ENCODE measurements at places on chromosomes 1 and 21. TPM values are rescaled to one million over a fixed set of nuclear protein-coding genes. Genes with fewer than 3 reads are reported as not detected.
A peak's percentile ranks its signal among the peaks of the same experiment; 100 is the strongest.

DNA sequence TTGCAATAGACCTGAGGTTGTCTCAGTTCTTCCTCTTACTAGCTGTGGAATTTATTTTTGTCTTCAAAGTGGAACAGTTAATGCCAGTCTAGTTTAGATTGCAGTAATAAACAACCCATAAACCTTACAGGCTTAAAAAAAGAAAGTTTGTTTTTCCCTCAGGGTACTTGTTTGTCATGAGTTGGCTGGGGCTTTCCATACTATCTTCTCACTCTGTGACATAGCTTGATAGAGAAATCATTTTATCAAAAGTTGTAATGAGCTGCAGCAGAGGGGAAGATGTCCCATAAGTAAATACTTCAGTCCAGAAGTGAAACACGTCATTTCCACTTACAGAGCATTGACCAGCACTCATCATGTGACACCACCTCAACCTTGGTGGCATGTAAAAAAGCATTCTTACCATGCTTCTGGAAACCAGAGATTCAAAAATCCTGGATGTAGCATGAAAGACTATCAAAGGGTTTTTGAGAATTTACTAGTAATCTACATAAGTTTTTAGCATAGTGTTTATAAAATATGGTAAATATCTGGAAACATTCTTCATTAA, 62.8 kb upstream of the COL11A1 start:
- no peaks in the 10 kb centered on the region for H3K27me3 ChIP-seq
- H3K4me3 ChIP-seq: no peak overlapping the region
- no peak for DNase-seq
- no peaks in the 10 kb centered on the region for H3K36me3 ChIP-seq

TNFSF4 gene
- total RNA-seq: 2.5 TPM

CACNA1E gene
- 1.4 TPM for total RNA-seq

DNA sequence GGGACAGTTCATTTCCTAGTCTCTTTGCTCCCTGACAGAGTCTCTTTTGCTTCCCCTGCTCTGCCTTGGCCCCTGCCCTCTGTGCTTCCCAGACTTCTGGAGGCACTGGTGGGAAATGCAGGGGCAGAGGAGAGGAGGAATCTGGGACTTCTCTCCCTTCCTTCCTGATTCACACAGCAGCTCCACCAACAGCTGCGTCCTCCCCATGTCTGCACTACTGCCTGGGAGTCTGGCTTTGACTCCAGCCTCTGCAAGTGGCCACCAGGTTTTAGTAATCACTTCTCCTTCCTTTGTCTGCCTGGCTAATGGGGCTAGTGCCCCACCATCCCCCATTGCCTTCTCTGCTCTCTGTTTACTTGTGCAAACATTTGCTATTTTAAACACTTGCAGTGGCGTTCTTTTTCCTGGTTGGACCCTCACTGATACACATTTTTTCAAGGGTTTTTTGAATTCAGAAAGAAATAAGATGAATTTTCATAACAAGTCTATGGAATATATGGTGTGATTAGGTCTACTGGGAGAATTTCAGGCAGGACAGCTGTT, 21.9 kb downstream of the FASLG start:
- peaks cover 3% of the 10 kb centered on the region for H3K4me1 ChIP-seq
- H3K27me3 ChIP-seq: no peaks in the 10 kb centered on the region
- no peak overlapping the region for H3K27ac ChIP-seq
- H3K36me3 ChIP-seq: no peaks in the 10 kb centered on the region

KCNE2 gene
- total RNA-seq: not detected

- H3K27ac ChIP-seq: no peak overlapping the region
- H3K4me3 ChIP-seq: no peak overlapping the region
Observed at GRCh38 chr1:229089586-229090208, 181.2 kb upstream of the RAB4A start.

DNA sequence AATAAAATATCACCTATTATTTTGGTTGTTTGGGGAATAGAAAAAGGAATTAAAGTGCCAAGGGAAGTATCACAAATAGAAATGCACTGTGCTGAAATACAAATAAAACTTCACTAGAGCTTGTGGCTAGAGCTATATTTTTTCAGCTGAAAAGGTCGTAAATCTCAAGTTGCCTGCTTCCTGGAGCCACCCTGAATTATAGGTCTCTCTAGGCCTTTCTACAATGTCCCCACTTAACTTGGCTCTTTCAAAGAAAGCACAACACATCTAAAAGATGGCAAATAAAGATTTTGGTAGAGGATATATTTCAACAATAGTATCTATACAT, 5.0 kb upstream of the RNF2 start:
- H3K27me3 ChIP-seq: no peaks in the 10 kb centered on the region
- H3K4me1 ChIP-seq: no peaks in the 10 kb centered on the region
- no peak for DNase-seq
- no peak overlapping the region for H3K4me3 ChIP-seq
- no peak overlapping the region for H3K27ac ChIP-seq
- H3K36me3 ChIP-seq: no peaks in the 10 kb centered on the region

DNA sequence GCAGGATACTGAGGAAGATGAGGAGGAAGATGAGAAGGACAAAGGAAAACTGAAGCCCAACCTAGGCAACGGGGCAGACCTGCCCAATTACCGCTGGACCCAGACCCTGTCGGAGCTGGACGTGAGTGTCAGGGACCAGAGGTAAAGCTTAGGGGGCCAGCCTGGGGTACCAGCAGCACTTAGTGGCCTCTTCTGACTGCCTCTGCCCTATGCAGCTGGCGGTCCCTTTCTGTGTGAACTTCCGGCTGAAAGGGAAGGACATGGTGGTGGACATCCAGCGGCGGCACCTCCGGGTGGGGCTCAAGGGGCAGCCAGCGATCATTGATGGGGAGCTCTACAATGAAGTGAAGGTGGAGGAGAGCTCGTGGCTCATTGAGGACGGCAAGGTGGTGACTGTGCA, 17.6 kb downstream of the KDF1 start:
- no peak overlapping the region for H3K4me3 ChIP-seq
- no peaks in the 10 kb centered on the region for H3K27me3 ChIP-seq
- H3K27ac ChIP-seq: no peak overlapping the region
- no peaks in the 10 kb centered on the region for H3K4me1 ChIP-seq

DNA sequence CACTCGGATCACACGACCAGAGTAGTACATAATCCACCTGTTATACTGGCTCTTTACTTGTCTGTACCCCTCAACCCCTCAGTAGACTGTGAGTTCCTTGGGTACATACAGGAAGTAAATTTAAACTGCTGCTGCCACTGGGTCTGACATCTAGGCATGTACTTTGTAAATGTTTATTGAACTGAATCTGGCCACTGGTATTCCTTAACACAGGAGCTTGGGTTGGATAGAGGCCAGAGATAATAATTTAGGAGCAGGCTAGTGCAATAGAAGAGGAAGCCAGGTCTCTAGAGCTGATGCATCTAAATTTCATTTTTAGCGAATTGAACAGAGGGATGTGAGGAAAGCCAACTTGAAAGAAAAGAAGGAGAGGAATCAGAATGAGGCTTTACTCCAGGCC, 12.4 kb downstream of the TTC4 start:
- H3K27me3 ChIP-seq: no peaks in the 10 kb centered on the region
- H3K36me3 ChIP-seq: peaks cover 57% of the 10 kb centered on the region
- H3K4me3 ChIP-seq: no peak overlapping the region
- no peak overlapping the region for H3K27ac ChIP-seq
- no peaks in the 10 kb centered on the region for H3K4me1 ChIP-seq
- DNase-seq: no peak

- peaks cover 3% of the 10 kb centered on the region for H3K4me1 ChIP-seq
- no peaks in the 10 kb centered on the region for H3K36me3 ChIP-seq
- no peak overlapping the region for H3K27ac ChIP-seq
- DNase-seq: peak; percentile 32
- no peaks in the 10 kb centered on the region for H3K27me3 ChIP-seq
- H3K4me3 ChIP-seq: no peak overlapping the region
Observed at GRCh38 chr1:162625679-162626078, 6.6 kb upstream of the DDR2 start.

DNA sequence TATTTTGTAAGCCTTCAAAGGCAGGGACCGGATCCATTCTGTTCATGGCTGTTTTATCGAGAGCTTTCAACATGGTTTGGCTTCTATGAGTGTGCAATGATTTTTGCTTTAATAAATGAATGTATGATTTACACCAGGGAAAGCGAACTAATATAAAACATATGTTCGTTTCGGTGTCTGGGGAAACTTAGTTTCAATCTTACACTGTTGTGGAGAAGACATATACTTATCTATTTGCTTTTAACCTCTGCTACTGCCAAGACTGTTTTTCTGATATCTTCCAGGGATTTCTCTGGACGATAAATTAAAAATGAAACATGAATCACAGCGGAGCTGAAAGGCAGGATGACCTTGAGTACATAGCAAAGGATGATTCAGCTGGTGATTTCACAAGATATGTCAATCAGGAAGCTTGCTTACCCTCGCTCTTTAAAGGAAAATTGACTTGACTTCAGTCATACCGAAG, 14.7 kb upstream of the CYYR1 start:
- no peaks in the 10 kb centered on the region for H3K4me1 ChIP-seq
- no peaks in the 10 kb centered on the region for H3K36me3 ChIP-seq
- H3K27ac ChIP-seq: no peak overlapping the region
- no peaks in the 10 kb centered on the region for H3K27me3 ChIP-seq
- no peak overlapping the region for H3K4me3 ChIP-seq

SMPDL3B gene
- 17.6 TPM for total RNA-seq

DNA sequence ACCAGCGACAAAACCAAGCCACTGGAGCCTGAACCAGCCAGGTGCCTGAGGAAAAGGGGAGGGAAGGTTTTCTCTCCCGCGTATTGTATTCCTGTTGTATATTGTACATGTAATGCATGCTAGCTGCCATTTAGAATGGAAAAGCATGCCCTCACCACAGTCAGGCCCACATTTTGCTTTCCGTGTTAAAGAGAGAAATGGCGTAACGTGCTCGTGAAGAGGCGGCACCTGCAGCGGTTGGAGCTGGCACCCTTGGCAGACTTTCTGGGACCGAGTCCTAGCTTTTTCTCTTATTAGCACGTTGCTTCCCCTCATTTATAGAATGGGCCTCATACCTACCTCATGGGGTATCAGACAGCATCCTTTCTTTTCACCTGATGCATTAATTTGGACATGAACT, 135.3 kb upstream of the IRF2BP2 start:
- no peaks in the 10 kb centered on the region for H3K36me3 ChIP-seq
- no peak for DNase-seq
- H3K4me1 ChIP-seq: no peaks in the 10 kb centered on the region

GRCh38 chr1:182625024-182625423, 20.8 kb upstream of the RGS16 start:
- no peak overlapping the region for H3K27ac ChIP-seq
- no peaks in the 10 kb centered on the region for H3K27me3 ChIP-seq
- DNase-seq: no peak
- H3K36me3 ChIP-seq: no peaks in the 10 kb centered on the region
- no peak overlapping the region for H3K4me3 ChIP-seq
- H3K4me1 ChIP-seq: peaks cover 6% of the 10 kb centered on the region

DNA sequence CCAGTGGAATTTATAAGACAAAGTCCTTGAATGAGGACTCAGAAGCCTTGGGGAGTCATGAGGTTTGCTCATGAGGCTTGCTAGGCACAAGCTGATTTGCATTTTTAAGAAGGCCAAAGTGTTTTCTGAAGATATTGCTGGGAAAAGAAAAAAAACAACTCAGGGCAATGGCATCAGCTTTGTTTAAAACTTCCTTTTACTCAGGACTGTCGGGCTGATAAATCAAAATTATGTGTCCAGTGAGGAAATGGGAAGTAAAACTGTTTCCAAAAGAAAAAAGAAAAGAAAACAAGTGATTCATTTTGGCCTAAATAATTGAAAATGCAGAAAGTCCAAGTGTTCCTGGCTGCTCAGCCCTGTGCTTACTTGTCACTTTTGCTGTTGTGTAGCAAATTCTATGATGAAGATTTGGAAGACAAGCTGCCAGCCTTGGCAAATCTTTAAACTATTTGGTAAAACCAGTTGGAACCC, 282.4 kb downstream of the HLX start:
- no peak for DNase-seq
- no peak overlapping the region for H3K4me3 ChIP-seq
- H3K4me1 ChIP-seq: peaks cover 9% of the 10 kb centered on the region

DNA sequence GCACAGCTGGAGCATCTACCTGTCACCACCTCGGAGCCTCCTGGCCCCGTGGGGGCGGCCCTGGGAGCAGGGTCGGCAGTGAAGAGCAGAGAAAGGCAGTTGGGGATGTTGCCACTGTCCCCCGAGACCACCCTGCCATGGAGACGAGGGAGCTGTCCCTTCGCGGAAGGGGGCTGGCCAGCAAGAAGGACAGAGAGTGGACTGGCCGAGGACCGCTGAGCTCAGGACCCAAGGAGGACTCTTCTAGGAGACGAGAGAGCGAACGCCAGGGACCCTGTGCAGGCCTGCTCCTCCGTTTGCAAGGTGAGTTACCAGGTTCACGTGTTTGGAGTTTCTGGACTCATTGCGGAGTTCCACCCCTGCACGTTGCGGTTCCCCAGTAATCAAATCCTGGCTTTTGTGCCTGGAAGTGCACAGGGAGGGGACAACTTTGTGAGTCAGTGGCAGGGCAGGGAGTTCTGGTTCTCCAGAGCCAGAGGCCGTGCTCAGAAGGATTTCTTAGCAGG, 5.6 kb upstream of the POFUT2 start:
- H3K27ac ChIP-seq: peak overlapping the region; percentile 96
- H3K36me3 ChIP-seq: peaks cover 3% of the 10 kb centered on the region
- DNase-seq: no peak
- peaks cover 27% of the 10 kb centered on the region for H3K4me1 ChIP-seq
